ENCODE measurements at places on chromosomes 2 and 18.

DNA sequence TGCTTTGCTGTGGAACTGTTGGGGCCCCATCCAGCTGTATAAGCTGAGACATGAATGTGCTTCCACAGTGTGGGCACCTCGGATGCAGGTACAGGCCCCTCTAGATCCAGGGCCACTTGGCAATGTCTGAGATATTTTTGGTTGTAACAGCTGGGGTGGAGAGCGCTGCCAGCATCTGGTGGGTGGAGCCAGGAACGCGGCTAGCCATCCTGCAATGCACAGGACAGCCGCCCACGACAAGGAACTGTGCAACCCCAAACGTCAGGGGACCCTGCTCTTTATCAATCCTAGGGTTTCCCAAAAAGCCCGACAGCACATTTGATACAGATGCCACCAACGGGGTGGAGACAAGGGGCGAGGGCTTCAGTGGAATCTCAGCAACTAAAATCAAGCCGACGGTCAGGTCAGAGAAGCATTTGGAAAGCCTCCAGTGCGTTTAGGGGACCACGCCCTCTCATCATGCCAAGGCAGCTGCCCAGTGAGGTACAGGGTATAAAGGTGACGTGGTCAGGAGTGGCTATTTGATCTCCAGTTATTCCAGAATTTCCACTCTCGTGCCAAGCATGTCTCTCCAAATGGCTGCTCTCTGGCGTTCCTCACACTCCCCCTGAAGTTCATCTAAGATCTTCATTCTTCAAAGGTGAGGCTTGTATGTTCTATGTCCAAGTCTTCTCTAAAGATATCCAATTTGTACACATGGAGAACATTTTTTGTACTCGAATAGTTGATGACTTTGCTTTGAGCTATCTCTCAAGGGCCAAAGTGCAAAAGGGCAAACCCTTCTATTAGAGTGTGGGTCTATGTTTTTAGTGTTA is 55.7 kb downstream of the LRRFIP1 start:
- no peak for DNase-seq

- DNase-seq = no peak
Observed at GRCh38 chr18:79522451-79523205, 126.9 kb downstream of the NFATC1 start.

- DNase-seq = no peak
Observed at GRCh38 chr2:113010088-113010487, 4.8 kb downstream of the IL36A start.

- DNase-seq = no peak
Observed at GRCh38 chr2:242031481-242032019, 162.0 kb downstream of the RTP5 start.

- DNase-seq = no peak
Observed at GRCh38 chr2:215664847-215665525, 229.1 kb upstream of the FN1 start.

- no peak for DNase-seq
Observed at GRCh38 chr2:125696560-125696959, 959.4 kb upstream of the GYPC start.

DNA sequence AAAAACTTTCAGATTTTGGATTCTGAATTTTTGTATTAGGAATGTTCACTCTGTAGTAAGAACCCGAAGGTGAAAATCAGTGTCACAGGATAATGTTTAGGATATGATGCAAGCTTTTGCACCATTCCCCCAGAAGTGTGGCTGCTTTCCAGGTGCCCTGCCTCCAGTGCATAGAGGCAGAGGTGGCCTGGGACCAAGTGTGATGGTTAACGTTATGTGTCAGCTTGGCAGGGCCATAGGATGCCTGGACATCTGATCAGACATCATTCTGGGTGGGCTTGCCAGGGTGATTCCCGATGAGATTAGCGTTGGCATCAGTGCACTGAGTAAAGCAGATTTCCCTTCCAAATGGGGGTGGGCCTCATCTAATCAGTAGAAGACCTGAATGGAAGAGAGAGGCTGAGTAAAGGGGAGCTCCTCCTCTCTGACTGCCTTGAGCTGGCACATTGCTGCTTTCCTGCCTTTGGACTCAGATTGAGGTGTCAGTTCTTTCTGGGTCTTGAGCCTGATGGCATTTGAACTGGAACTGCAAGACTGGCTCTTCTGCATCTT is 177.4 kb upstream of the HS6ST1 start:
- DNase-seq = no peak

DNA sequence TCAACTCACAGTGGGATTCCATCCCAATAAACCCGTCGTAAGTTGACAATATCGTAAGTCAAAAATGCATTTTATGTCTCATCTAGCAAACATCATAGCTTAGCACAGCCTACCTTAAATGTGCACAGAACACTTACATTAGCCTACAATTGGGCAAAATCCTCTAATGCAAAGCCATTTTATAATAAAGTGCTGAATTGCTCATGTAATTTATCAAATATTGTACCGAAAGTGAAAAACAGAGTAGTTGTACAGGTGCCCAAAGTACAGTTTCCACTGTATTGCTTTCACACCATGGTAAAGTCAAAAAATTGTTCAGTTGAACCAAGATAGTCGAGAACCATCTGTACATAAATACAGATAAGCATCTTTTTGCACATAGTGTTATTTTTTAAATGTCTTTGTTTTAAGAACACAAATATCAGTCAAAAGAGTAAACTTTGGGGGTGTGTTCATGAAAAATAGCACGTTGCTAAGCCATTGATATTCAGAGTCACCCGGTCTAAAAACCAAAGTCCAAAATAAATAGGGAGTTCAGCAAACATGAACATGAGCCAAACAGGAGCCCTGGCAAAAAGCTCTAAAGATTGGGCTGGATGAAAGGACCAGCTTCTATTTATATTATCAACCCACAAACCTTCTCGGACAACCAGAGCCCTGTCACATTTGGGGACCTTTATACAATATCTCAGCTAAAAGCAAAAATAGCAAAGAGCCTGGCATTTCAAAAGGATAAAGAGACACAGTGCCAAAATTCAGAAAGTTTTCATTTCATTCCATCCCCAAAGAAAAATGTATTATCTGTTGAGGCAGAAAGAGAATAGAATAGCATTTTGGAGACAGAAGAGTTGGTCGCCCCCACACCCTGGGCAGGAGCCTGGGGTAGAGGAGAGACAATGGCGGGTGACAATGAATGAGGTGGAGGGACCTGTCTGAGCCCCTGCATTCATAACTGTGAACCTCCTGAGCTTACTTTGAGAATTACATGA is 105.9 kb upstream of the SH3BP4 start:
- DNase-seq = no peak

DNA sequence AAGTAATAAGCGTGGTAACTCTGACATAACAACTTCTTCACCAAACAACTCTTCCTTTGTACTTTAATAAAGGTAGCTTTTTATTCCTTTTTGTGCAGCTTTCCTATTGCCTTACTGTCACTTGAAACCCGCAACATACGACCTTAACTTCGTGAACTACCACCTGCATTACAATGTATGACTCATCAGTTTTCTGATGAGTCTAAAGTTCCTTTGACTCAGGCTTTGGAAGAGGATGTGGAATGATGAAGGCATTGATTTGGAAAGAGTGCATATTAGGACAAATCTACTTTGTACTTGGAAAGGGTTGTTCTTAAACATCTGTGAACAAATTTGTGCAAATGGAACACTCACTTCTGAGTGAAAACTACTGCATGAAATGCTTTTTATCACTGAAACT is 1012.1 kb downstream of the TMEM182 start:
- DNase-seq = no peak

Data from NCI-H524 treated with DMSO at 0.1 percent for 48 hours (cell line).